ENCODE measurements at places on chromosomes 6 and 20.

DNA sequence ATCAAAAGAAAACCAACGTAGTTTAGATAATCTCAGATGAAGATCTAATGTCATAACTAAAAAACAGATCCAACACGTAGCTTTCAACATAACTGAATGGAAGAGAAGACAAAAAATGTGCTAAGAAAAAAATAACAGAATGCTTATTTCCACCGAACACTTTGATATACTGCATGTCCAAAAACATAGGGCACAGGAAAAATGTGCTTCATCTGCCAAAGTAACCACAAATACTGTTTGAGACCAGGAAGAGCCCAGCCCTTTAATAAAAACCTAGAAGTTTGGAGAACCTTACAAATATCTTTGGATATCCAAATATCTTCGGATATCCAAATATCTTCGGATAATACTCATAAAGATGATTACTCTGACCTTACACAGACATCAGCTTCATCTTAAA lies 19.8 kb downstream of the LAMA4 start:
- no peak for DNase-seq

DNA sequence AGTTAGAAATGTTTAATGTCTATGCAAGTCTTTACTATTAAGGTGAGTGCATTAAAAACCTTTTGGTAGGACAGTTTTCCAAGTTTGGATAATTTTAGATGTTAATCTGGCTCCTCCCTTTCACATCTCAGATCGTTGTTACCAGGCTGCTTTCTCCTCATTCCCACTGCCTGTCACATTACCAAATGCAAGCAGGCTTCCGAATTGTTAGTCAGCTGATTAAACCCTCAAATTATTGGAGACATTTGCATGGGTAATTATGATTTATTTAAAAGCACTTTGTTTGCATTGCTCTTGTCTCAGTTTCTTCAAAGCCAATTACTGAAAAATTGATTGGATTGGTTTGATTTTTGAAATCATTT lies 816.5 kb downstream of the KIF16B start:
- DNase-seq, result no peak

- DNase-seq, result no peak
Measured at GRCh38 chr20:54118220-54119001, 48.0 kb upstream of the BCAS1 start.

DNA sequence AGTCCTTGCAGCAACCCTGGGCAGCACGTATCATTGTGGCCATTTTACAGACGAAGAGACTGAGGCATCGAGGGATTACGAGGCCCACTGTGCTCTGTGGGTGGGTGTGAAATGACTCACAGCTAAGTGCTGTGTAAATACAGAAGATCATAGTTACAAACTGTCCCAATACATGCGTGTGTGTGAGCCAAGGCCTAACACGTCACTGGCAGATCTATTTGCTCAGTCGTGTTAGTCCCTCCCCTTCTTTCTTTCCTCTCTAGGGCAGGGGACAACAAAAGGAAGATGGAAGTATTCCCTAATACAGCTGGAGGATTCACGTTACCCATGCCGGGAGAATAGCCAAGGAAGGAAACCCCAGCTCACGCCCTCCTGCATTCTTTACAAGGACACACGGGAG lies 175.9 kb downstream of the CDC5L start:
- DNase-seq, result peak; percentile 39

DNA sequence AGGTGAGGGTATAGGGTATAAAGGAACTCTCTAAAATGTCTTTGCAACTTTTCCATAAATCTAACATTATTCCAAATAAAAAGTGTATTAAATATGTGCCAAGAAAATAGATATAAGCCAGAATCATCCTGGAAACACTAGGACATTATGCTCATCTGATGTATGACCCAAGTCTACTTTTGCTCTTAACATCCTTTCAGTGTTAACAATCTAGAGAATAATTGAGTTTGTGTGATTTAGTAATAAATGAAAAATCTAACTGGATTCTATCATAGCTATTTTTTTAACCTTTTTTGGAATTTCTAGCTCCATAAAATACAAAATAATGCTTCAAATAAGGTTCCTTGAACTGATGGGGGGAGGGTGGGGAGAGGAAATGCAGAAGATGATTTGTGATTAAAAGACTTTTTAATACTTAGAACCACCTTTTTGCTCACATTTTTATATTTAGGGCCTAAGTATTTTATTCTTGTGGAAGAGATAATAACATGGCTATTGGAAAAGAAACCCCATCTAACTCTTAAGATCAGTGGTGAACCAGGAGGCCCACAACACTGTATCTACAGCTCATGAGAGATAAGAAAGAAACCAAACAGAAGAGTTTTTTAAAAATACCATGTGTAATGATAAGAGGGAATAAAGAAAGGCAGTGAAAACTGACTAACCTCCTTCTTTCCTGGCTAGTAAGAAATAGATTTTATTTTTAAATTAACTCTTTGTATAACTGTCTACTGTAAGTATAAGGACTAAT lies 68.5 kb downstream of the PDSS2 start:
- DNase-seq, result no peak
